GM12865 (cell line): ENCODE measurements at places on chromosomes 4 and X.

DNA sequence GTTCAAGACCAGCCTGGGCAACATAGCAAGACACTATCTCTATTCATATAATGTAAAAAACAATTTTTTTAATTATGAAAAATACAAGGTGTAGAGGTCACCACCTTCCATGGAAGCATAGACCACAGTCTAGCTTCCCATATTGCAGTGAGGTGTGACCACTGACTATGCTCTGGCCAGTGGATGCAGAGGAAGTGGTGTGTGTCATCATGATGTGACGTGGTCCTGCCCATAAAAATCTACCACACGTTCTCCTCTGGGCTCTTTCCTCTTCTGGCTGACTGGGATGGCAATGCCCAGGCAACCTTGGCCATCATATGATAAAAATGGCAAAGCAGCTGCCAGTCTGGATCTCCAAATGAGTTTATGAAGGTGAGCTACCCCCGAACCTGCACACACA, 65.7 kb downstream of the RBM47 start:
- no peak for DNase-seq

DNA sequence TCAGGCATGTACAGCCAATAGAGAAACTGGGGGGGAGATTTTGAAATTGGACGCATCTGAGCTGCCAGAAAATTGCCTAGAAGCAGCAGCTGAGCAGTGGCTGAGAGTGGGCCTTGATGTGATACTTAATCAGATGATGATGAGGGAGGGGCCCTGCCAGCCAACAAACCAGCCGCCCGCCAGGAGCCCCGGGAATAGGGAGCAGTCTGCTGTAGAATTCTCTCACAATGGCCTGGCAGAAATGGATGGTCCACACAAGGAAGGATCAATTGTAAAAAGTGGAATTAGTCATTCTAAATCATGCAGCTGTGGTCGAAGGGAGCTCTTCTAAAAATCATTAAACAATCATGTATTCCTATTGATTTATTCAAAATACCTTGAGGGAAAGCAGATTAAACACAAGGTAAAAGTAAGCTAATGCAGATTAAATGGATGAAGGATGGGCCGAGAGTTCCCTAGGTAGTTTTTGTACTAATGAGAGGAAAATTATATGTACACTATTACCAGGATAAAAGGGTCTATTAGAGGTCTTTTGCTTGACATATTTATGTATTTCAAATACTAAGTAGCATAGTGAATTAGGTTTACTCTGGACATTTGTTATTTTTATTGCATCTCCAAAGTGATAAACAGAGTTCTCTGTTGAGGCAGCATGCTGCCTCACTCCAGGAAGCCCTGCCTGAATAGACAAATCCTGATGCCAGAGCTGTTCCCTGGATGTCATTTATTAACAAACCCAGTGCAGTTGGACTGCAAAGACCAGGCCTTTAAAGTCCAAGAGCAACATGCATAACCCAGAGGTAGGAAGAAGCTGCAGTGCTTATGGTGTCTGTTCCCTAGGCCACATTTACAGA, 91.3 kb downstream of the NKX6-1 start:
- DNase-seq, result no peak

DNA sequence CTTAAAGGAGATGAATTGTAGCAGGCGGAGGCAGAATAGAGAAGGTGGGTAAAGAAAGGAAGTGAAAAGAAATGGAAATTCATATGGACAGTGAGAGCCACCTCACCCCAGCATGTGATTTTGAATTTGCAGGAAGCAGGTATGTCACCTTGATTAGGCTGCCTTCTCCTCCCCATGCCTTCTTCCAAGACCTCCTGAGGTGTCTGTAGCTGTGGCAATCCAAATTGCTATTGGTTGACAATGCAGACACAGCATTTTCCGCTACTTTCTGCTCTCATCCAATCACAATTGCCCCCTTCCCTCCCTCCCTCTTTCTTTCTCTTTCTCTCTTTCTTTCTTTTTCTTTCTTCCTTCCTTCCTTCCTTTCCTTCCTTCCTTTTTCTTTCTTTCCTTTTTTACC, 38.5 kb downstream of the RAB33B start:
- DNase-seq, result no peak

DNA sequence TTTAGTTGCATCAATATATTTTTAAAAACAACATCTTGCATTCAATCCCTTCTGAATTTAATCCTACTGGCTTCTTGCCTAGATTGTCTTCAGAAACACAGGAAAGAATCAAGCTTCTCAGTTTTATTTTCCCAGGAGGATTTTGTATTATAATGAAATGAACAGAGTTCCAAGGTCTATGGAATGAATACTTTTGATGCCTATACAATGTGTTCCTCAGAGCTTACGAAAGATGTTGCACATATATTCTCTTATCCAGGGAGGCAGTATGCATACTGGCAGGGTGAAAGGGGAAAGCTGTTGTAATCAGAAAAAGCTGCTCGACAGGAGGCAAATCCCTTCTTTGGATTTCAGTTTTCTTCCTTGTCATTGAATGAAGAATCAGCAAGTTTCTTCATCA, 8.8 kb downstream of the TMPRSS11D start:
- no peak for DNase-seq
